ENCODE measurements at places on chromosomes 3 and 15.

- DNase-seq = no peak
Observed at GRCh38 chr3:42680271-42680670, 5.1 kb upstream of the KLHL40 start.

- no peak for DNase-seq
Observed at GRCh38 chr3:124266487-124266886, 274.6 kb upstream of the ROPN1 start.

GRCh38 chr15:101689901-101690300 lies 34.4 kb downstream of the TARS3 start:
- DNase-seq = no peak

DNA sequence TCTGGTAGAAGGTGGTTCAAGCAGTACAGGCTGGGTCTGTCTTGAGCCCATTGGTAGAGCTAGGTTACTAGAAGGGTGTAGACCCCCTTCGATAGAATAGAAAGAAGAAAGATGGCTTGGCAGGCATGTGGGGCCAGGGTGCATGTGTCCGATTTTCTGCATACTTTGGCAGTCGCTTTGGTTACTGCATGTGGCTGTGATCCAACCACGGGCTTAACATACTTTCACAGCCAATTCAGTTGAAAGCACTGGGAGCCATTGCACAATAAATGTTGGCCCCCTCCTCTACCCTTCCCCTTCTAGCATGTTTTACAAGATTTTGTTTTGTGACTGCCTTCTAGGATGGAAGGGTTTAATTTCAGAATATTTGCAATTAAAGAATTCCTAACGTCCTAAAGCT lies 7.2 kb downstream of the ARID3B start:
- no peak for DNase-seq

DNA sequence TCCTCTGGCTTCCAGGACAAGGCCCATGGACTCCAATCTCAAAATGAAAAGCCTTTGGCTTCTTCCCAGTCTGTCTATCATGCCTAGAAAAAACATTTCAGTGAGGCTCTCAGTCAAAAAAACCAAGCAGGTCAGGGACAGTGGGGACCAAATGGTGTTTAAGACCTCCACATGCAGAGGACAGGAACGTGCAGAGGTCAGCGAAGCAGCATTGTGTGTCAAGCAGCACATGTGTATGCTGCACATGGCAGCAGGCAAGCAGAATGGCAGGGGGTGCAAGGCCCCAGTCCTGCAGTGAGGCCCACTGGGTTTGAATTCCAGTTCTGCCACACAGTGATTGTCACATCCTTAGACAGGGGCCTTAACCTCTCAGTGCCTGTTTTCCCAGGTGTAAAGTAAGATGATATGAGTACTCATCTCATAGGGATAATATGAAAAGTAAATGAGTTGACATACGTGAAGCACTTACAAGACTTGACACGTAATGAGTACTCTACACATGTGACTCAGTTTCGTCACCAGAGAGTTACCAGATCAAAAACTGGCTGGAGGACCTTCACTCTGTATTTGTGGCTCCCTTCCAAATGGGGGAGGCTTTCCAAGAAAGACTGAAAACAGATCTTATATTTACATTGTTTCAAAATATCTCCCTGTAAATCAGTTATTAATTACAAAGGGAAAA lies 11.2 kb downstream of the STIMATE start:
- DNase-seq = no peak

DNA sequence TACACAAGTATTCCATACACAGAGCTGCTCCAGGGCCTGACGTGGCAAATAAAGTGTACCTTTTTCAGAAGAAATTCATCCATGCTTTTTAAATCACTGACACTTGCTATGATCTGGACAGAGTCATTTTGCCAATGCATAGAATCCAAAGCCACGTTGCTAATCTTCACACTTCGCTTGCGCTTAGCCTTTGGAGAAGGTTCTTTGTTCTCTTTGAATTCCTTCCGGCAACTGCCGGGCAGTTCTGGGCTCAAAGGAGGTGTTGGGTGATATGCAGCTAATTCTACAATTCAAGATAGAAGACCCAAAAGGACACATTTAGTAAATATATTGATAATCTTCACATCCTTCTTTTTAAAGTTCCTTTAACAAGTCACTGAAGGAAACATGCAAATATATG lies 69.9 kb downstream of the NR2E3 start:
- DNase-seq = no peak

DNA sequence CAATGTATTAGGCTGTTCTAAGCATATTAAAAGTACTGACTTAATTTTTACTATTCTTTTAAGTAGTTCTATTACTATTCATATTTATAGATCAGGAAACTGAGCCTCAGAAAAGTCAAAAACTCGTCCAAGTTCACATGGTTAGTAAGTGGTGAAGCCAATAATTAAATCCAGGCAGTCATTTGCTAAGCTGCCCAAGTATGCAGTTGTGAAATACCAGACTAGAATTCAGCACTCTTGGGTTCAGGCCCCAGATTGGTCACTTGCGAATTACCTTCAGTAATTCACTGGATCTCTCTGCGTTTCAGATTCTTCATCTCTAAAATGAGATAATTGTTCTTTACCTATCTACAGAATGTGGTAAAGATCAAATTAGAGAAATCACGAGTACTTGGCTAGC lies 161.9 kb upstream of the CADPS start:
- DNase-seq = no peak

GRCh38 chr15:60137711-60138396 lies 133.7 kb downstream of the FOXB1 start:
- DNase-seq = no peak

GRCh38 chr15:46344915-46345314 lies 710.1 kb downstream of the SQOR start:
- no peak for DNase-seq

DNA sequence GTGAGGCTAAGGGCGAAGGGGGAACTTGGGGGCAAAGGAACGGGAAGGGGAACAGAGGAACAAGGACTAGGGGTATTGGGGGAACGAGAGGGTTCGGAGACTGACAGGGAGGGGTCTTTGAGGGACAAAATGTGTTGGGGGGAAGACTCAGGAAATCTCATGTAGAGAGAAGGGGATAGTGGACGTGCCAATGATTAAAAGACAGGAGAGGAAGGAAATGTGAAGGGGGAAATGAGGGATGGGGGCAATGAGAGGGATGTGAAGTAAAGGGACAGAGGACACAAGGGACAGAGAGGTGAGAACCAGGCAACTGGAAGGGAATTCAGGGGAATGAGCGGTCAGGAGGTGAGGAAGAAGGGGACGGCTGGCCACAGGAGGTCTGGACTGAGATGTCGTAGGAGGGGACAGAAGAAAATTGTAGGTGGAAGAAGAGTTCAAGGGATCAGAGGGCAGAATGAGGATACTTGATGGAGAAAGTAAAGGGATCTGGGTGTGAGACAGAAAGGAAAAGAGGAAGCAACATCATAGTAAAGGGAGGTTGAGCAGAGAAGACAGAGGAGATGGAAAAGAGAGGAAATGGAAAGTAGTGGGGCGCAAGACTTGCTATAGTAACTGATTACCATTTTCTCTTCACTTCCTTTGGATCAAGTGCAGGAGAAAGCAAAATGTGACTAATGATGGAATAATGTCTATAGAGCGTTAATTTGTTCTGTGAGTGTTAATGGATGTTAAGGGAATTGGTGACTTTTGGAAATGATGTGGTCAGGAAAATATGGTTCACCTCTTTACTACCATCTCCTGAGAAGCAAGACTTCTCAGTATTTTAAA lies 749 bp downstream of the RAB8B start:
- no peak for DNase-seq

DNA sequence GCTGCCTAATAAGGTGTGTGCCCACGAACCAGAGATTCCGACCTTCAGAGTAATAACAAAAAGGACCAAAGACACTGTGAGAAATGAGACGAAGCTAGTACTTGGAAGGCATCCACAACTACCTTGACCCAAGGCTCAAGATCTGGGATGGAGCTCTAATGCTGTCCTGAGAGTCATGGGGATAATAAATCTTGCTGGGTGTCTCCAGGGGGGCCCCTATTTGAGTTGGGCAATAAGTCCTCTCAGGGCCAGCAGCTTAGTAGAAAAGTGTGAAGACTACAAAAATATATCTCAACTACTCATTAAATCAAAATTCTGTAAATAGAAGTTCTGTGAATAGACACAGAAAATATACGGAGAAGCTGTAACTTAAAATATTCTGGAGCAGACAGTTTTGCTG lies 2.9 kb upstream of the NDN start:
- no peak for DNase-seq

- DNase-seq = no peak
Observed at GRCh38 chr15:61169904-61170695, 59.0 kb downstream of the RORA start.

DNA sequence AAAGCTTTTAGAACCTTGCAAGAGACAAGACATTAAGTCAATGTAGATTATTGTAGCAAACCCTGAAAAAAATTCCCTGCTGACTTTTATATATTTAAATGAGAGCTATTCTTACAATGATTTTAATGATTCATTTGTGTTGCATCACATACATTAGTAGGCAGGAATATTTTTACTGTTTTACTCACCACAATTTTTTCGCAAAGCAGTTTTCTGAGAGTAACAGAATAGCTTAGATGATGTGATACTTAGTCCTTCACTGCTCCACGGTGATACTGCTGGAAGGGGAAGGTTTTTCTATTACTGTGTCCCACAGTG lies 43.9 kb upstream of the CLRN1 start:
- no peak for DNase-seq

GRCh38 chr3:9206287-9206686 lies 43.2 kb downstream of the SRGAP3 start:
- no peak for DNase-seq

- no peak for DNase-seq
Observed at GRCh38 chr3:196145468-196146262, 63.8 kb upstream of the TFRC start.

GRCh38 chr3:107660306-107660976 lies 137.7 kb downstream of the BBX start:
- no peak for DNase-seq

DNA sequence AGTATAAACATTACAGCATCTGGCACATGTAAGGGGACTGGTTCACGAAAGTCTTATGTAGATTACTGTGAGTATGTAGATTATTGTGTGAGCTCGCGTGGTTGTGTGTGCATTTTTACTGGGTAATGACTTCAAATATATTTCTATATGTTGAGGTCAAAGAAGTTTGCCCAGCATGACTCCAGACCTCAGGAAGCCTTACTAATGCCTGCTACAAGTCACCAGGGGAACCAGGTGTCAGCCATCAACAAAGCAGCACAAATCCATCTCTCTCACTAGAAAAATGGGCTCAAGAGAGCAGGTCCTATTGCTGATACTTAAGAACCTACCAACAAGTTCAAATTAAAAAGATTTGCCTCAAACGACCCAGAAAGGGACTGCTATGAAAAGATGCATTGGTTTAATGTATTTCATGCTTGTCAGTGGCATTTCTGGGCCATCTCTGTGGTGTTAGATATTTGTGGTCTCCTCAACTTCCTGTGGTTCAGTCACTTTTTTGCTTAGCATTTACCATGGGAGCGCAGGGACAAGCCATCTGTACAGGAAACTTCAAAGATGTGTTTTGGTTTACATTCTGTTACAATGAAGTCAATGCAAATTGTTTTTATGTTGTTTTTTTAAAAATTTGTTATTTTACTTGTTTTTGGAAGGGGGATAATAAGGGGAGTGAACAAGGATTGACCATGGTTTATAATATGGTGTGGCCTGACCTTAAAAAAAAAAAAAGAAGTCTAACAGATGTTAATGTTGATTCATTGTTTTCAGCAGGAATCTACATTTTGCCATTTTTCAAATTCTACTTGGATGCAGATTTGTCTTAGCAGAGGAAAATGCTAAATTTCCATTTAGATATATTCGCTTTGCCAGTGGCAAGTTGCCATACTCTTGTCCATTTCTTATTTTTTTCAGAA lies 172.1 kb upstream of the ADAMTS9 start:
- DNase-seq = no peak

- no peak for DNase-seq
Observed at GRCh38 chr15:86854176-86854575, 774.5 kb downstream of the AGBL1 start.

GRCh38 chr3:126452213-126452612 lies 23.5 kb downstream of the ZXDC start:
- no peak for DNase-seq

DNA sequence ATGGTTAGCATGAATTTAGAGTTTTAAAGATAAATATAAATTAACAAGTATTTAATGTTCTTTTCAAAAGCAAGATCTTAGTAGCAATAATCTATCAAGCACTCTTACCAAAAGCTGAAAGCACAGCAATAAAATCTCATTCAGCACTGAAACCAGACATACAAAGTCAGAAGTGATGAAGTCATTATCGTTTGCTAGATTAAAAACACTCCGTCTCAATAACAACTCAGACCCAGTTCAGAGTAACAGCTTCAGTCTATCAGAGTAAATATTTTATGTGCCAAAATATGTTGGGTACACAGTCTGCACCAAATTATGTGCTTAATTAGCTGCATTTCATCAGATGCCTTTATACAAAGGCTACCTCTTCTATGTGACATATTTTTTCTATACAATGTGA lies 41.6 kb downstream of the CPA3 start:
- DNase-seq = no peak

DNA sequence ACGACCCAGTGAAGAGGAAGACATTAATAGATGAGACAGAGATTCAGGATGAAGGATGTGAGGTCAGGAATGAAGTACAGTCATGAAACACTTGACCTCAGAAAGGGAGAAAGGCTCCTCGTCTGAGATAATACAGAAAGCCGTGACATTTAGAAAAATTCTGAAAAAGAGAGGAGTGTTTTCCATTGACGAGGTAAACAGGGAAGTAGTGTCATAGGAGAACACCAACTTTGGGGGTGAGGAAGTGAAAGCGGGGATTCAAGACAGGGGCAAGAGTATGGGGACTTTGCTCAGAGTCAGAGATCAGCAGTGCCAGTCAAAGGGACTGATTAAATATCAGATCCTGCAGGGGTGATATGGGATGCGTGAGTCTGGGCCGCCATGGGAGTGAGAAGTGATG lies 160.9 kb downstream of the PLCL2 start:
- no peak for DNase-seq

DNA sequence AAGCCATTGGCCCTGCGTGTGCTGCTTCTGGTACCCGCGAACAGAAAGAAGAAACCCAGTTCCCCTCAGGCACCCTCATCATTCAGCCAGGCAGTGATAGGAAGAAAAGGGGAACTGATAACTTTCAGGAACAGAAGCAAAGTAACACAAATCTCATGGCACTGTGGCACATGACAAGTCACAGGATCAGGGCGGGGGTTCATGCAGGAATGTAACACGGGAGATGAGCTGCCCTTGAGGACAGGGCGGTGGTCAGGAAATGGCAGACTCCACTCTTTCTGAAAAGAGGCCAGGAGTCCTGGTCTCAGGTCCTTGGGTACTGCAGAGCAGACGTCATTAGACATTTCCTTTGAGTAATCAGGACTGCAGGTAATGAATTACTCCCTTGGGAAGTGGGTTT lies 95.5 kb downstream of the CCNL1 start:
- DNase-seq = no peak

All from effector CD8-positive, alpha-beta T cell (primary cell).